ENCODE measurements at places on chromosomes 13 and 19.

GRCh38 chr13:67090856-67091255, 139.3 kb downstream of the PCDH9 start:
- no peak for DNase-seq

DNA sequence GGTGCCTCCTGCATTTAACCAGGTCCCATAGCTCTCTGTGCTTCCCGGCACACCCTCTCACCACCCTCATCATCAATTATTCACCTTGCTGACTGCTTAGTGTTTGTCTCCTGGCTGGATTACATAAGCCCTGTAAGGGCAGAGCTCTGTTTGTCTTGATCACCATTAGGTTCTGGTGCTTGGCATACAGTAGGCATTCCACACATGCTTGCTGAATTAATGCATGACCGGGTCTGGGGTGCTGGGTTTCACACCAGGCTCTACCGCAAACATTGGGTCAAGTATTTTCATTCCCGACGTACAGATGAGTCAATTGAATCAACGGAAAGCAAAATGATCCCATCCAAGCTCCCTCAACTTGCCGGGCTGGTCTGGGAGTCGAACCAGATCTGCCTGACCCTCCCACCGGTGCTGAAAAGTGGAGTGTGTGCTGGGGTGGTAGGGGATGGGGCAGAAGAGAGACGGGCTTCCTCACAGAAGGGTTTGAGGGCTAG, 28.5 kb downstream of the VAV1 start:
- no peak for DNase-seq

- DNase-seq, result no peak
Observed at GRCh38 chr19:14718522-14719116, 28.8 kb downstream of the ZNF333 start.

- DNase-seq, result no peak
Observed at GRCh38 chr13:112207129-112207528, 140.2 kb downstream of the SOX1 start.

- DNase-seq, result no peak
Observed at GRCh38 chr13:39777527-39778061, 122.1 kb downstream of the COG6 start.

- no peak for DNase-seq
Observed at GRCh38 chr13:70098669-70099068, 9.0 kb upstream of the ATXN8OS start.

DNA sequence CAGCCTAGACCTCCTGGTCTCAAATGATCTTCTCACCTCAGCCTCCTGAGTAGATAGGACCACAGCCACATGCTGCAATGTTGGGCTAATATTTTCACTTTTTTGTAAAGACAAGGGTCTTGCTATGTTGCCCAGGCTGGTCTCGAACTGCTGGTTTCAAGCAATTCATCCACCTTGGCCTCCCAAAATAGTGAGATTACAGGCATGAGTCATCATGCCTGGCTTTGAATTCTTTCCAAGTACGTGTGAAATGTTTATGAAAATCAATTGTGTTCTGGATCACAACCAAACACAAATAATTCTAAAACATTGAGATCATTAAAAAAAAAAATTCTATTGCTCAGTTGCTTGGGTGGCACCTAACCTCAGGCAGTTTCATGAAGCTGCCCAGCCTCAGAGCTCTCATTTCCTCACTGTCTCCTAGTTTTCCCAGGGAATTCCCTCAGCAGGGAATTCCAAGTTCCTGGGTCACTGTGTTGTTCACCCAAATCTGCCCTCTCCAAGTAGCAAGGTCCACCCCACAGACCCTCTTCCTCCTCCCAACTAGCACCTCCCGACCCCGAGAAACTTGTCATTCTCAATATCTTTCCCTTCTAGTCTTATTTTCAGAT, 44.8 kb downstream of the ING1 start:
- DNase-seq, result no peak

DNA sequence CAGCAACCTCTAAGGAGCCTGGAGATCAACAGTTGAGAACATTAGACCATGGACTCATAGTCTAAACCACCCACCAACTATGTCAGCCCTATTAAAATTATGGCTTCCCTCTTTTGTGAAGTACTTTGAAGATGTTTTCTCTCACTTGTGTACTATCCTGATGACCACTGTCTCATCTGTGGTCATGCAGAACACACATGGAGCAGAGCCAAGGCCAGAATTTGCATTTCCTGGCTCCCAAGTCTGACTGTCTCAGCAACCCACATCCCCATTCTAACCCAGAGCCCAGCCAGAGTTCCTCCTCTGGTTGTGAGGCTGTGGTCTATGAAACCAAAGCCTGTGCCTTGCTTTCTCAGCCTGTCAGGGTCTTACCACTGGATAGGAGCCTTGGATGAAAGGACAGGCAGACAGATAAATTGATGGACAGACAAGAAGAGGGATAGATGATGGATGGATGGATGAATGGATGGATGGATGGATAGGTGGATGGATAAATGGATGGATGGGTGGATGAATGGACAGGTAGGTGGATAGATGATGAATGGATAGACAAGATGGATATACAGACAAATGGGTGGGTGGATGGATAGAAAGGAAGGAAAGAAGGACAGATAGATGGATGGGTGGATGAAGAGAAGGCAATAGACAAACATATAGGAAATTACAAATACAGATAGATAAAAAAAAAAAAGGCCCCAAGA, 35.4 kb downstream of the ZNF557 start:
- DNase-seq, result no peak

- DNase-seq, result no peak
Observed at GRCh38 chr19:16342002-16342715, 17.5 kb downstream of the KLF2 start.

- DNase-seq, result no peak
Observed at GRCh38 chr13:21730186-21730880, 59.5 kb downstream of the FGF9 start.

DNA sequence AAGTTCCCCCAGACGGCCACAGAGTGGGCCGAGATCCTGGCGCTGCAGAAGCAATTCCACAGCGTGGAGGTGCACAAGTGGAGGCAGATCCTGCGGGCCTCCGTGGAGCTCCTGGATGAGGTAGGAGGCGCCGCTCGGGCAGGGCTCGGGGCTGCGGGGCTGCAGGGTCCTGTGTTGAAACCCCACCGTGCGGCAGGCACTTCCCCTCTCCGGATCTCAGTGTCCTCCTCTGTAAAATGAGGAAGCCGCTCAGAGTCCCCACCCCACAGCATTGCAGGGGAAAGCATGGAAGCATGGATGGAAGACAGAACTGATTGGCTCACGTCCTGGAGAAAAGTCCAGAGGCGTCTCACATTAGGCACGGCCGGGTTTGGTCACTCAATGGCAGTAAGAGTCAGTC, 6.8 kb upstream of the SCN1B start:
- DNase-seq, result no peak

- DNase-seq, result no peak
Observed at GRCh38 chr19:47229676-47230053, 1.3 kb downstream of the BBC3 start.

DNA sequence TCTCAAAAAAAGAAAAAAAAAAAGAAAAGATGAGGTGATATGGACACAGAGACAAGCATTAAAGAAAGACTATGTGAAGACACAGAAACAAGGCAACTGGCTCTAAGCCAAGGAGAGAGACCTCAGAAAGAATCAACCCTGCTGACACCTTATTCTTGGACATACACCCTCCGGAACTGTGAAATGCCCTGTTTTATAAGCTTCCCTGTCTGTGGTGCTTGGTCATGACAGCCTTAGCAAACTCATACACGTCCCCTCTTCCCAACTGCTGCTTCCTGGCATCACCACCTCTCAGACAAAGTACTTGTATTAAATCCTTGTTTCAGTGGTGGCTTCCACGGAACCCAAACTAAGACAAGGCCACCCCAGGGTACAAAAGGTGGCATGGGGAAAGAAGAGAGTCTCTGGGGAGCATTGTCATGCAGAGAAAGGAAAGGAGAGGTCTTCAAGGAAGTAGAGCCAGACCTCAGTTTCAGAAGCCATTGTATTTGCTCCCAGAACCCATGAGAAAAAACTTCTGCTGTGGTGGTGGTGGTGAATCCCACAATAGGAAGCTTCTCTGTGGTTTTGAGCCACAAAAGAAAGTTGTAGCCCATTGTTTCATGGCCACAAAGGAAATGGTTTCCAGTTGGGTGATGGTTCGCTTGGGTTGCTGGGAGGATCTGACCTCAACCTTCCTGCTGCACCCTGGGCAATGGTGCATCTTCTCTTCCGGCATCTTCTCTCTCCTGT, 16.3 kb upstream of the TSPAN16 start:
- DNase-seq, result no peak

GRCh38 chr13:111632906-111633305, 312.5 kb downstream of the TEX29 start:
- no peak for DNase-seq

DNA sequence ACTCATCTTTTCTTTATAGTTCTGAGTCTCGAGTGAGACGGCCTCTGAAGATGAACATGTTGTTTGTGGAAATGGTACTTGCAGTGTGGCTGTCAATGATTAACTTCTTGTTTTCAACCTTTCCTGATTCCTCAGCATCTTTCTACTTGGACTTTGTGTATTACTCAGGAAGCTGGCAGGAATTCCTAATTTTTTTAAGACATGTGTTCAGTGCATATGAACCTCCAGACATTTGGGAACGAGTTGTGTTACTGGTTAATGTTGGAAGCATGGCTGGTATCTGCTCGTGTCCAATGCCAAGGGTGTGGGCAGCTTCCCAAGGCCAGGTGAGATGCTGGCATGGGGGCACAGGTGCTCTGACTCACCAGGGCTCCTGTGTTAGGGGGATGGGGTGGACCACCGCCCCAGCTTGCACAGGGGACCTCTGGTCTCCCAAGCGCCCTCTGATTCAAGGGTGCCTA, 61.1 kb upstream of the MCF2L start:
- no peak for DNase-seq

- no peak for DNase-seq
Observed at GRCh38 chr19:55620410-55621204, 3.8 kb downstream of the ZNF784 start.

GRCh38 chr19:1080360-1081161, 13.6 kb downstream of the ARHGAP45 start:
- no peak for DNase-seq

GRCh38 chr19:15212711-15213110, 11.9 kb upstream of the NOTCH3 start:
- DNase-seq, result no peak

DNA sequence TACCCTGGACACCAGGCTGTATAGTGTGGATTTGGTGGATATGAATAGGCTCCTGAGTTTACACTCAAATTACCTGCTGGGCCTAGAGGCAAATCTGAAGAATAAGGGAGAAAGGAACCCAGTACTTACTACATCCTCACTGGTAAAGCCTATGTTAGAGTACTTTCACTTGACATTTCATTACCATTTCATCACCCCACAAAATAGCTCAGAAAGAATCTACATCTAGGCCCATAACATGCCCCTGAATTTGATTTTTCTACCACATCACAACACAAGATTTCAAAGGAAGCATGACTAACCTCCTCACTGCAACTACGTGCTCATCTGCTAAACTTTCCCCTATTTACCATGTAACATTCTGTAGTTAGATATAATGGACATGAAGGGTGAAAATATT, 43.3 kb downstream of the VWA8 start:
- no peak for DNase-seq

- DNase-seq, result no peak
Observed at GRCh38 chr19:41626278-41626677, 596 bp downstream of the CEACAM4 start.

DNA sequence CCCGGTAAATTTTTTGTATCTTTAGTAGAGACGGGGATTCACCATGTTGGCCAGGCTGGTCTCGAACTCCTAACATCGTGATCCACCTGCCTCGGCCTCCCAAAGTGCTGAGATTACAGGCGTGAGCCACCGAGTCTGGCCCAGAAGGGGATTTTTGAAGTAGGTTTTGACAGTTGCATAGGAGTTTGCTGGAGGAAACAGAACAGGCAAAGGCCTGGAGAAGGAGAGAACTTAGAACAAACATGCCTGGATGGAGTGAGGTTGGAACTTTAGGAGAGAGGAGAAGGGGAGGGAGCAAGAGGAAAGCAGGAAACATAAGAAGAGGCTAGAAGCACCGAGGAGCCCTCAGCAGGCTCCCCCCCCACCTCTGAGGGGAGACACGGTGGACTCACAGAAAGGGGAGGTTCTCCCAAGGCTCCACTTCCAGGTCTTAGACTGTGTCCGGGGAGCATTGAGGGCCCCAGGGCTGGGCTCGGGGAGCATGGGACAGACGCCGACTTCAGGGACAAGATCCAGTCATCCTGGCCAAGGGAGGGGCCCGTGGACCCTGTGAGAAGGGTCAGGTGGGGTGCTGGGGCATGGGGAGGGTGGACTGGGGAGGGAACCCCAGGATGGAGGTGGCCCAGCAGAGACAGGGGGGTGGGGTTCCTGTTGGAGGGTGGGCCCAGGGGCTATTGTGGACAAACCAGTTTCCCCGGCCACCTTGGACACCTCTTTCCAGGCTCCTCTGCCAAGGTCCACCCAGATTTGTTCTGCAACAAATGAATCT, 1.8 kb upstream of the FBN3 start:
- DNase-seq, result no peak

DNA sequence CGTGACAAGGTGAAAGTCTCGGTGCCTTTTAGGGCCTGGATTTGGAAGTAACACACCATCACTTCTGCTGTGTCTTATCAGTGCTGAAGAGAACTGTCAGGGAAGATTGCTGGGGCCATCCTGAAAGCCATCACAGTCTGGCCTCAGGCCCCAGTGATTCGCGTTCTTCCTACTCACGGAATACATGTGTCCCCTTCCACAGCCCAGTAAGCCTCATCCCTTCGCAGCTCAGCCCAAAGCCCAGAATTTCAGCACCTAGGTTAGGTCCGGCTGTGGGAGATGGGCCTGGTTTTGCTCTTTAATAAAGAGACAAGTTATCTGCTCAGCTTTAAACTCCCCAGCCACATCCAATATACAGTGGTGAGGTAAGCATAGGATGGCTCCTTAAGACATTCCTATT, 113.0 kb upstream of the SPACA7 start:
- DNase-seq, result no peak

GRCh38 chr19:17577457-17578097, 22.1 kb downstream of the COLGALT1 start:
- no peak for DNase-seq

All from stimulated activated CD8-positive, alpha-beta memory T cell treated with anti-CD3 and anti-CD28 coated beads, Interleukin-4, amount 100 ng/mL, for 4 hours (primary cell).